Stimulated activated CD4-positive, alpha-beta T cell treated with anti-CD3 and anti-CD28 coated beads, Interleukin-12 subunit alpha, Interleukin-12 subunit beta, amount 100 ng/mL, for 48 hours (primary cell): ENCODE measurements at places on chromosomes 11 and 22.

- DNase-seq: no peak
Measured at GRCh38 chr11:28323621-28324020, 215.4 kb downstream of the METTL15 start.

DNA sequence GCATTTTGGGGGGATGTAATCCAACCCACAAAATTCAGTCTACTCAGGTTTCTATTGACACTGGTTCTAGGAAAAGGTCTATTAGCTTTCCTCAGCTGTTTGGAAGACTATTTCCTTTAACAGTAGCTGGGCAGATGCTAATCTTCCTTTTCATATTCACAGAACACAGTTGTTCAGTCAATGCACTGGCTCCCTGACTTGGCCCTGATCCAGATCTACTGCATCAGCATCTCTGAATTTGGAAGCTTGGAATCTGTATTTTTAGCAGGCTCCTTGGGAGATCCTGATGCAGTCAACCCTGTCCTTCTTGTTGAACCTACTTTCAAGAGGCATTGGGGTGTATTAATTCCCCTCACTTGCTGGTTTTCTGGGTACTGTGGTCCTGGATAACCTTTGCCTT is 6.3 kb downstream of the HTATIP2 start:
- no peak for DNase-seq

DNA sequence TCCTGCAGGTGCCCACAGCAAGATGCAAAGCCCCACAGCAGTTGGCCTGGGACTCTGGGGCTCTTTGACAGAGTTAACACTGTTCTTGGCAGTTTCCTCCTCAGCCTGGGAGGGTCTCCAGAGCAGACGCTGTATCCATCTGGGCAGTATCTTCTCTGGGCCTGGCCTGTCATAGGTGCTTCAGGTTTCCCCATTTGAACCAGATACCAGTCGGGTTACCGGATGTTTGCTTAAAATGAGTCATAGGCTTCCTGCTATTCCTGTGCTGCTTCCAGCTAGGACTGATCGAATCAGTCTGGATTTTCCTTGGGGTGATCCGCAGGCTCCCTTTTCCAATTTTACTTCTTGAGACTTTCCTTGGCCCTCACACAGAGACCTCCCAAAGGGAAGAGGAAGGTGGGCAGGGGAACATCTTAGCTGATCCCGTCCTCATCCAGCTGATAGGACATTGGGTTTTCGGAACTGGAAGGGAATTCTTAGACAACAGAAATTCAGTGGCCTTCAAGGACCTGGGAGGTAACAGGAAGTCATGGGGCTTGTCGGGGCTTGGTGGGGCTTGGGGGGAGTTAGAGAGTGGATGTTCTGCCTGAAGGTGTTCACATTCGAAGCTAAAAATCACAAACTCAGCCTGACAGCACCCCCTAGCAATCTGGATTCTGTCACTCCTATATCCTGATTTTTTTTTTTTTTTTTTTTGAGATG is 2.4 kb upstream of the RANGAP1 start:
- no peak for DNase-seq

DNA sequence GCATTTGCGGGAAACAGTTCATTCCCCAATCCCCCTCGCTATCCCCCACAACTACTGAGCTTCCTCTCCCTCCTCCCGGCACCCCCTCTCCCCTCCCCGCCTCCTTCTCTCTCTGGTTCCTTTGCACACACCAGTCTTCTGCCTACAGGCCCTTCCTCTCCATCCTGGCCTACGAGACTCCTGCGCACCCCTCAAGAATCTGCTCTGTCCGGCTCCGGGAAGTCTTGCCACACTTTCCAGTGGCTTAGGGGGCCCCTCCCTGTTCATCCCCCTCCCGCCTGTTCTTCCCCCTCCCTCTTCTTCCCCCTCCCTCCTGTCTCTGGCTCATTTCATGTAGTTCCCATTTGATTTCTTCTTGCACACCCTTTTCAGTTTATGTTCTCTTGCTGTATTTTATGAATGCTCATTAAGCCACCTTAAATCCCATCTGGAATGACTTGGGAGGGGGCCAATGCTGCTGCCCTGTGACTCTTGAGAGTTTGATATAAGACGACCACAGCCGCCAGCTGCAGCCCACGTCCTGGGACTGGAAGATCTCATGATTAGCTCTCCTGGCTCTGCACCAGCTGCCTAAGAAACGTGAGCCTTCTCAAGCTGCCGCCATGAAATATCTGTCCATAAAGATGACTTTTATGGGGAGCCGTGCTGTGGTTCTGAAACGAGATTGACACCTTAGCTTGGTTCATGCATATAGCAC is 50.9 kb downstream of the RPS6KA4 start:
- DNase-seq: no peak

DNA sequence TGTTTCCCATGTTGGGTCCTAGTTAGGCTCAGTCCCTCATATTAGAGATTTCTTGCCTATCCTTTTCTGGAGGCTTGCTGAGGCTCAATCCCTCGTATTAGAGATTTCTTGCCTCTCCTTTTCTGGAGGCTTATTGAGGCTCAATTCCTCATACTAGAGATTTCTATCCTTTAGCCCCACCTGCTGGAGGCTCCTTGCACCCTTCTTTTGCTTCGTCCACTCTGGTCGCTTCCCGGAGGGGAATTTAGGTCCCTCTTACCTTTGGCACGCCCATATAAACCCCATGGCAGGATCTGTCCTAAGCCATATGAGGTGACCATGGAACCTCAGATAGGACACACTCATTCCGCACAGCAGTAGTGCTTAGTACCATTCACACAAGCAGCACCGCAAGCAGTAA is 15.9 kb downstream of the CYP2D6 start:
- DNase-seq: no peak

- no peak for DNase-seq
Measured at GRCh38 chr11:129637473-129637872, 178.2 kb upstream of the TMEM45B start.

- no peak for DNase-seq
Measured at GRCh38 chr11:34975482-34975881, 59.1 kb downstream of the PDHX start.

DNA sequence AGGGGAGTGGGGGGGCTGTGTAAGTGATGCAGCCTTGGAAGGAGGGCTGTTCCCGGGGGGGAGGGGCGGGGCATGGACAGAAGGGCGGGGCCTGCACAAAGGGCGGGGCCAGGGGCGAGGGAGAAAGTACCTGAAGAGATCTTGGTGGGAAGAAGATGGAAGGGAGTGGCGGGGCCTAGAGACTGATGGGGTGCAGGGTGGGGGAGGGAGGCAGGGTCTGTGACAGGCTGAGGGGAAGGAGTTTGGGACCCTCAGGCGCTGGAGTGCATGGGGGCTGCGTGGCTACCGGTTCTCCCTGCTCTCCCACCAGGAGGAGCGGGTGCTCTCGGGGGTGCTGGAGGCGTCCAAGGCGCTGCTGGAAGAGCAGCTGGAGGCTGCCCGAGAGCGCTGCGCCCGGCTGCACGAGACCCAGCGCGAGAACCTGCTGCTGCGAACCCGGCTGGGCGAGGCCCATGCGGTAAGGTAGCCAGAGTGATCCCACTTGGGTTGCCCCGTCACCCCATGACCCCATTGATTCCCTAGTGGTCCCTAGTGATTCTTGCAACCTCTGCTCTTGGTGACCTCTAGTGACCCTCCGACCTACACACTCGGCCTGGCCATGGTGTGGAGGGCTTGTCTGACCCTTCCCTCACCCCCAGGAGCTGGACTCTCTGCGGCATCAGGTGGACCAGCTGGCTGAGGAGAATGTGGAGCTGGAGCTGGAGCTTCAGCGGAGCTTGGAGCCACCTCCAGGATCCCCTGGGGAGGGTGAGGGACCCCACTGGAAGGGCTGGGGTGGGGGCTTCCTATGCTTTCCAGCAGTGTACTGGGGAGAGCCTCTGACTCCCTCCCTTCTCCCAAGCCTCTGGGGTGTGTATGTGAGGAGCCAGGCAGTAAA is 3.1 kb downstream of the CCDC88B start:
- DNase-seq: no peak

GRCh38 chr11:33344611-33345010 is 87.4 kb downstream of the HIPK3 start:
- DNase-seq: no peak

- peak; percentile 18 for DNase-seq
Measured at GRCh38 chr11:66958956-66959274, 732 bp upstream of the PC start.

DNA sequence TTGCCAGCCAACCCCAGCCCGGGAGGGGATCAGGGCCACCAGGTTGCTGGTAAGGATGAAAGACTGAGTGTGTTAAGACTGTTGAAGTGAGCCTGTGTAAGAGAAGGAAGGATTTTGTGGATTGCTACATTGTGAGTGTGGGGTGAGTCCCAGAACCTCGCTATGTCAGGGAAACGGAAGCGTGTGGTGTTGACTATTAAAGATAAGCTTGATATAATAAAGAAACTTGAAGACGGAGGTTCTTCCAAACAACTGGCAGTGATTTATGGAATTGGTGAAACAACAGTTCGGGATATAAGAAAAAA is 627 bp downstream of the JRKL start:
- no peak for DNase-seq

DNA sequence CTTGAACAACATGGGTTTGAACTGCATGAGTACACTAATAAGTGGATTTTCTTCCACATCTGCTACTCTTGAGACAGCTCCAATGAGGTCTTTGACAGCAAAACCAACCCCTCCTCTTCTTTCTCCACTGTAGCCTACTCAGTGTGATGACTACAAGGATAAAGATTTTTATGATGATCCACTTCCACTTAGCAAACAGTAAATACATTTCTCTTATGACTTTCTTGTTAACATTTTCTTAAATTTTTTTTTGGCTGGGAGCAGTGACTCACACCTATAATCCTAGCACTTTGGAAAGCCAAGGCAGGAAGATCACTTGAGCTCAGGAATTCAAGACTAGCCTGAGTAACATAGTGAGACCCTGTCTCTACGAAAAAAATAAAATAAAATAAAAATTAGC is 9.9 kb upstream of the EIF4G2 start:
- DNase-seq: no peak

DNA sequence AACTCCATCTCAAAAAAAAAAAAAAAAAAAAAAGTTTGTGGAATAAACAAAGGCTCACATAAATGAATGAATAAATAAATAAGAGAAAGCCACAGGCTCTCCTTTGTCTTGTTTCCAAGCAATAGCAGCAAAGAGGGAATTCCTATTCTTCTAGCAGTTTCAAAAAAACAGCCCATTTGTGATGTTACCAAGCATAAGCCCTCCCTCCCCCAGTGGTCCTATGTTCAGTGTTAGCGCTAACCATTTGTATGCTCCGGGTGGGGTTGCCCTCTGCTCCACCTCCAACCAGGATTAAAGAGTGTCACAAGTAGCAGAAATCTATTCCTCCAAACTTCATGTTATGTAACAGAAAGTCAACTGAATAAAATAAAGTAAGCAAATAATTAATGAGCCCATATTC is 1215.0 kb upstream of the TENM4 start:
- DNase-seq: no peak

DNA sequence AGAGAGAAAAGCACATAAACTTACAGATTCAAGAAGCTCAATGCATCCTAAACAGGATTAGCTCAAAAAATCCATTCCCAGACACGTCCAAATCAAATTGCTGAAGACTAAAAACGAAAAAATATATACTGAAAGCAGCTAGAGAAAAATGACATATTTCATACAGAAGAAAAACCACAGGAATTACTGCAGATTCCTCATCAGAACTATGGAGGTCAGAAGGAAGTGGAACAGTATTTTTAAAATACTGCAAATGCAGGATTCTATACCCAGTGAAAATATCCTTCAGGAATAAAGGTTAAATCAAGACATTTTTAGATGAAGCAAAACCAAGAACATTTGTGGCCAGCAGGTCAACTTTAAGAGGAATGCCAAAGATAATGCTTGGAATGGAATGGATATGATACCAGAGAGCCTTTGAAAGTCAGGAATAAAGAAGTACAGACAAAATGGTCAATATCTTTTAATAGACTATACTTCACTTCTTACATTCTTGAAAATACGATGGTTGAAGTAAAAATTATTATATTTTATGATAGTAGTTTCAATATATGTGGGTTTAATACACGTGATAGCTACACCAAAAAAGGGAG is 352.9 kb downstream of the CTTN start:
- no peak for DNase-seq

- no peak for DNase-seq
Measured at GRCh38 chr22:49286181-49286760, 541.4 kb downstream of the BRD1 start.

- DNase-seq: no peak
Measured at GRCh38 chr11:92638678-92639077, 330.8 kb upstream of the MTNR1B start.

DNA sequence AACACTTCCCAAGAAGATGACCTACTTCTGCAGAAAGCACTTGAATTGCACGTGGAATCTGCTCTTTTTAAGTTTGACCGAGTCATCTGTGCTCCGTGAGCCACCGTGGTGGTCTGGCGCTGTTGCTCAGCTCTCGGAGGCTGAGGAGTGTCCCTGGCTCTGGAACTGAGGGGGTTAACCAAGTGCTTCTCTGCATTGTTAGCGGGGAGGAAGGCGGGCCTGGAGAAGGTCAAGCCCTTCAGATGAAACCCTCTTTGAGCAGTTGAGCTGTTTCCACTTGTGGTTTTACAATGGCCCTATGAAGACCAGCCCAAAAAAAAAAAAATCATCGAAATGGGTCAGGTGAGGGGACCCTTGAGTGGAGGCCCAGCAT is 286.4 kb downstream of the NTM start:
- DNase-seq: no peak

- no peak for DNase-seq
Measured at GRCh38 chr22:22657712-22658111, 13.3 kb downstream of the GGTLC2 start.

DNA sequence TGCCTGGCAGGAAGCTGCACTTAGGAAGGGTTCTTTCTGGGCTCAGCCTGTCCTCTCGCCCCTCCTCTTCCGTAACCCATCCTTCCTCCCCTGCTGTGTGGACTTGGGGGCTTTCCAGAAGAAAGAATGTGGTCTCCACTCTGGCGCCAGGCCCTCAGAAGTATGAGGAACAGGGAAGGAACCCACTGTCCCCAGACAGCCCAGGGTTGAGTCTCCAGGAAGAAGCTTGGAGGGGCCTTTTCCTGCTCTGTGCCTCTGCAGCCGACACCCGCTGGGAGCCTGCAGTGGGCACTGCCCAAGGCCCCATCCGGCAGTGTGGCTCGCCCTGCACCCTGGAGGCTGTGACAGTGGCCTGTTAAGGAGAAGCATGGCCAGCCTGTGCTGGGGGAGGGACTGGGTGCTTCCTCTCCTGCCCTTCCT is 112.6 kb downstream of the ST3GAL4 start:
- no peak for DNase-seq
